SJSA1 (cell line): ENCODE measurements at places on chromosomes 2 and 18. TPM values are rescaled to one million over a fixed set of nuclear protein-coding genes. Genes with fewer than 3 reads are reported as not detected.

FRZB gene
- 0.03 TPM in 1 of 2 replicates, not detected in the other for total RNA-seq

TXNDC9 gene
- 107 and 117 TPM in 2 replicates for total RNA-seq

DNA sequence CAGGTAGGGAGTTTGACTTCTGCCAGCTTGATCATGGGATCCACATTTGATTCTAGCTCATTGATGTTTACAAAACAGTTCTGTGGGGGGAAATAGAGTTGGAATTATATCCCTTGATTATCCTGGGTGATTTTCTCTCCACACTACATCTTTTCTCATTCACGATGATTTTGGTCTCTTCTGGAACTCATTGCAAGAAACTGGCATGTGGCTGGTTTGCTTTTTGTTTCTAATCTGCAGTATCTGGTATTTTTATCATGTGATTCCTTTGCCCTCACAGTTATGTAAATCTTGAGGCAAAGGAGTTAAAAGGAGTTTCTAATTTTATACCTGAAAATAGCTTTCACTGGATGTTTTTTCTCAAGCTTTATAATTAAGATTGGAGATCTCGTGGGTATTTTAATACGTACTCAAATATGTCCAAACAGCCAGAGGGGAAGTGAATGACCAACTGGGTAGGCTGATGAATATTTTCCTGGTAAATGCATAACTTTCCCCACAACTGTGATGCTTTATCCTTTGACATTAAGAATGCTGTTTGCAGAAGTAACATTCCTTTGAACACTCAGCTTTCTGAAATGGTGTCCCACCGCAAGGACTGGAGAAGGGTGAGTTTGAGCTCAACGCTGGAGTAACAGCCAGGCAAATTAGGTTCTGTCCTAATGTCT, 502.9 kb upstream of the ZEB2 start:
- no peak overlapping the region for H3K4me3 ChIP-seq
- H3K4me1 ChIP-seq = peaks cover 5% of the 10 kb centered on the region; the same call in 1 of the 2 replicates
- no peaks in the 10 kb centered on the region for H3K36me3 ChIP-seq
- H3K27me3 ChIP-seq = no peaks in the 10 kb centered on the region

OTOS gene
- not detected in 2 replicates for total RNA-seq

MC2R gene
- total RNA-seq = not detected in 2 replicates

DNA sequence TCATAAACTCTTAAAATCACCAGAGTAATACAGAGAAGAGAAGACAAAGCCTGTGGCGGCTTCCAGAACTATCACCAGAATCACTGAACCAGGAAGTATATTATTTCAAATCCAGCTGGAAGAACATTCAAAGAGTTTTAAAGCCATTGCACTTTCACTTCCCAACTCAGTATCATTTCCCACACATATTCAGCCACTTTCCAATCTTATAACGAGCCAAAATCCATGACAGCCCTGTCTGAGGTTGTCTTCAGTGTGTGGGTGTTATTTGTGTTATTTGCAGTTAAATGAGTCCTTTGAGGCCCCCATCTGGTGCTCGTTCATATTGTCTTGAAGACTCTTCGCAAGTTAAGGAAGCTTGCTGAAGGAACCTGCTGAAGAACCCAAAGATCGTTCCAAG, 559.9 kb downstream of the TSN start:
- H3K4me1 ChIP-seq = no peaks in the 10 kb centered on the region
- no peak for DNase-seq
- H3K27me3 ChIP-seq = no peaks in the 10 kb centered on the region
- no peak overlapping the region for H3K4me3 ChIP-seq
- H3K36me3 ChIP-seq = no peaks in the 10 kb centered on the region

PLA2R1 gene
- 1.9 and 2.3 TPM in 2 replicates for total RNA-seq

- no peak for DNase-seq
- no peaks in the 10 kb centered on the region for H3K27me3 ChIP-seq
- no peaks in the 10 kb centered on the region for H3K4me1 ChIP-seq
Measured at GRCh38 chr2:94993176-94994062, 32.1 kb upstream of the MAL start.

DNA sequence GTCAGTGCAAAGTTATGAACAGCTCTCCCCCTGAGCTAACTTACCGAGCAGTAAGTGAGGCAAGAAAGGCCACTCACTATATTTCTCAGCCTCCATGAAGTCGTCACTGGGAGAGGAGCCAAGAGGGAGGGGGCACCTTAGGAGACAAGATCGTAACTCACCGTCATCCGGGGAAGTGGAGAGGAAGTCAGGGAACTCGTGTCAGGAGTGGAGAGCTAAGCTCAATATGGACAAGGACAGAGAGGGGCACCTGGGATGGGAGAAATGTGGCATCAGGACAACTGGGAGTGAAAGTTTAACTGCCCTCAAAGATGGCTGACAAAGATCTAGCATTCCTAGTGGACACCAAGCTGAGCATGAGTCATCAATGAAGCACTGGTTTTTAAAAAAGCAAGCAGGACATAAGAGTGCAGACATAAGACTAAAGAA, 37.1 kb downstream of the BCL11A start:
- no peak overlapping the region for H3K4me3 ChIP-seq
- no peaks in the 10 kb centered on the region for H3K36me3 ChIP-seq
- peak; percentile 55 for DNase-seq
- H3K27me3 ChIP-seq = peaks cover 2% of the 10 kb centered on the region; the same call in 1 of the 2 replicates
- H3K27ac ChIP-seq = peak overlapping the region; percentile 82

KCNK3 gene
- not detected in 2 replicates for total RNA-seq
